Cerebellum (tissue), 4 donors: ENCODE measurements at places on chromosomes 5 and 9. TPM values are rescaled to one million over a fixed set of nuclear protein-coding genes. Genes with fewer than 3 reads are reported as not detected.

Gene NELFB
- total RNA-seq = 27.1 TPM

Gene DDX4
- 0.09 TPM for total RNA-seq

Gene TIFAB
- not detected for total RNA-seq

Gene PHYHD1
- total RNA-seq = 1.1 TPM

Gene ZDHHC12
- 1.7 TPM for total RNA-seq

Gene SIT1
- not detected for total RNA-seq

Gene FBXL7
- 7.8 TPM for total RNA-seq

Gene UTP15
- total RNA-seq = 28.9 TPM

Gene DEPDC1B
- 14.2 TPM for total RNA-seq

Gene ADGRV1
- 249 TPM for total RNA-seq

Gene MAMDC4
- total RNA-seq = 6.0 TPM
